ENCODE measurements at places on chromosomes 7 and 10. TPM values are rescaled to one million over a fixed set of nuclear protein-coding genes. Genes with fewer than 3 reads are reported as not detected.

The FAM241B gene
- 4.6 TPM for total RNA-seq

The PRF1 gene
- not detected for total RNA-seq

The MNX1 gene
- 0.13 TPM for total RNA-seq

The CYP26C1 gene
- under 0.01 TPM for total RNA-seq

The SPDYE8 gene
- total RNA-seq = not detected

The AZGP1 gene
- 1.2 TPM for total RNA-seq

The OR6V1 gene
- not detected for total RNA-seq

The OR6B1 gene
- total RNA-seq = not detected

The IFIT1B gene
- not detected for total RNA-seq

The IL15RA gene
- 0.51 TPM for total RNA-seq

The DNAJC12 gene
- total RNA-seq = 0.26 TPM

The AKR1C8 gene
- not detected for total RNA-seq

The AMPH gene
- not detected for total RNA-seq

The PROSER2 gene
- total RNA-seq = 27.8 TPM

The ITIH5 gene
- total RNA-seq = not detected

The JAKMIP3 gene
- under 0.01 TPM for total RNA-seq

The ADRB1 gene
- 1.8 TPM for total RNA-seq

The RBP4 gene
- not detected for total RNA-seq

The CLCN1 gene
- total RNA-seq = under 0.01 TPM

The ITPRID1 gene
- not detected for total RNA-seq

The FBXL13 gene
- 0.26 TPM for total RNA-seq

The NUPR2 gene
- total RNA-seq = not detected

The SPDYE5 gene
- total RNA-seq = not detected

The ANXA8L1 gene
- 60.6 TPM for total RNA-seq

The SPRN gene
- total RNA-seq = not detected

The HHEX gene
- total RNA-seq = 0.38 TPM

Data from bronchial epithelial cell (primary cell).